ENCODE measurements at places on chromosomes 3 and 15.

DNA sequence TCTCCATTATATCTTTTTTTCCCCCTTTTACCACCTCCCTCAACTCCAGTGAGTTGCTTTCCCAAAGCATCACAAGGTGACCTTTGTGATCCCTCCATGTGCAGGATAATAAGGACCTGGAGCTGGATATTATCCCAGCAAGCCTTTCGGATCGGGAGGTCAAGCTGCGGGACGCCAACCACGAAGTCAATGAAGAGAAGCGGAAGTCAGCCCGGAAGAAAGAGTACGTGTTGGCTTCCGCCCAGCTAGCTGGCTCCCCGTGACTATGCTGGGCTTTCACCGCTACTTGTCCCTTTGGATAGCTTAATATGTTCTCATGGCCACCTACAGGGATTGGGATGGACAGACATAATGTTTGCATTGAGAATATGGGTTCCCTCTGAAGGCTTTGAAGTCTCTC lies 273.7 kb upstream of the UMPS start:
- DNase-seq: no peak

DNA sequence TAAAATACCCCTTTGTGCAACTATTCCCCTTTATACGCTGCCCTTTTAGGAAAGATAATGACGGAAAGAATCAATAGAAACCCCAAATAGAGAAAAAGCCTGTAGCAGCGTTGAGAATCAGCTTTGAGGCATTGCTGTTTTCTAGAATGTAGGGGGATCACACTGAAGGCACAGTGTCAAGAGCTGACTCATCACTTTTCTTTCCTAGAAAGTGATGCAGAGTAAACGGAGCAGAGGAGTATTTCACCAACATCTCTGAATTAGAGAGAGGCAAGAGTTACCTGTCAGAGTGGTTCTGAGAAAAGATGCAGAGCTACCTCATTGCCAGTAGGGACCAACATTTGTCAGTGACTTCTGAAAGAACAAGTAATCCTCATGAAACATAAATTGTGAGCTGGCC lies 269.8 kb upstream of the TMC3 start:
- no peak for DNase-seq

GRCh38 chr3:66092175-66092995 lies 53.7 kb upstream of the MAGI1 start:
- no peak for DNase-seq

DNA sequence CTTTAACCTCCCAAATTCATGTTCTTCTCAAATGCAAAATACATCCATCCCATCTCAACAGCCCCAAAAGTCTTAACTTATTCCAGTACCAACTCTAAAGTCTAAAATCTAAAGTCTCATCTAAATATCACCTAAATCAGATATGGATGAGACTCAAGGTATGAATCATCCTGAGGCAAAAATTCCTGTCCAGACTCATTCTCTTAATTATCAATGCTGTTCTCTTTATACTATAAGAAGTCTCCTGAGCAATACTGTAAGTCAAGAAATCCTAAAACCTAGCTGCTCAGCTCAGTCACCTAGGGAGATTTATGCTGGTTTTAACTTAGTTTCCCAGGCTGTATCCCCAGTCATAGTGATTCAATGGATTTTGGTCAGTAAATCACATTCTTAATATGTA lies 11.1 kb downstream of the RAD18 start:
- no peak for DNase-seq

- DNase-seq: no peak
Observed at GRCh38 chr15:50740955-50741354, 24.6 kb downstream of the SPPL2A start.

DNA sequence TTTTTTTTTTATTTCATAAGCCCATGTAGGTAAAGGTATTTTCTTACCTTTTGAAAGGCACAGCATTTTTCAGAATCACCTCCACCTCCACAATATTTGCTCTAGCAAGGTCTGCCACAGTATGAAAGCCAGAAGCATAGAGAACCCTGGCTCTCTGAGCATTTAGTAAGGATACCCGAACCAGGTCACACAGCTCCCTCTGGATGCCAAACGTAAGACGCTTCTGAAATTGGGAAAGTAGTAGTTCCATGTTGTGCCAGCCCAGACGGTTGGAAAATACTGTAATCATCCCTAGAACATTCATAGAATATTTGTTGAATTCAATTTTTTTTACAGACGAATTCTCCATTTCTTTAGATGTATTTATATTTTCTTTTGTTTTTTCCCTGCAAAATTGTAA lies 52.4 kb downstream of the POLQ start:
- DNase-seq: no peak

Data from 8988T (cell line).